Epithelial cell of proximal tubule (primary cell): ENCODE measurements at places on chromosomes 16 and 17.

DNA sequence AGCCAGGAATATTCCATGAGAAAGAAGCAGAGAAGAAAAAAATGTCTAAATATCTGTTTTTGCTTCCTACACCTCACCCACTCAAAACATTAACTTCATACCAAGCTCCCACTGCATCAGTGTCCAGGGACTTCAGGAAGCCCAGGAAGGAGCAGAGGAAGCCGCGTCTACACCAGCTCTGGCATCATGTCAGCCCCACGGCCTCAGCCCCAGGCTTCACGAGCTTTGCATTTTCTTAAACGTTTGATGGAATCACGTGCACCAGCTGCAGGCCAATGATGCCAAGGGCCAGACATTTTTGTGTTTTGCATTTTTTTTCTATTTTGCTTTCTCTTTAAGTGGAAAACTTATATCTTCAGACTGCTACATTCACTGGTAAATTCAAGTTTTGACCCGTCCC is 48.6 kb downstream of the CDRT4 start:
- no peak for DNase-seq

DNA sequence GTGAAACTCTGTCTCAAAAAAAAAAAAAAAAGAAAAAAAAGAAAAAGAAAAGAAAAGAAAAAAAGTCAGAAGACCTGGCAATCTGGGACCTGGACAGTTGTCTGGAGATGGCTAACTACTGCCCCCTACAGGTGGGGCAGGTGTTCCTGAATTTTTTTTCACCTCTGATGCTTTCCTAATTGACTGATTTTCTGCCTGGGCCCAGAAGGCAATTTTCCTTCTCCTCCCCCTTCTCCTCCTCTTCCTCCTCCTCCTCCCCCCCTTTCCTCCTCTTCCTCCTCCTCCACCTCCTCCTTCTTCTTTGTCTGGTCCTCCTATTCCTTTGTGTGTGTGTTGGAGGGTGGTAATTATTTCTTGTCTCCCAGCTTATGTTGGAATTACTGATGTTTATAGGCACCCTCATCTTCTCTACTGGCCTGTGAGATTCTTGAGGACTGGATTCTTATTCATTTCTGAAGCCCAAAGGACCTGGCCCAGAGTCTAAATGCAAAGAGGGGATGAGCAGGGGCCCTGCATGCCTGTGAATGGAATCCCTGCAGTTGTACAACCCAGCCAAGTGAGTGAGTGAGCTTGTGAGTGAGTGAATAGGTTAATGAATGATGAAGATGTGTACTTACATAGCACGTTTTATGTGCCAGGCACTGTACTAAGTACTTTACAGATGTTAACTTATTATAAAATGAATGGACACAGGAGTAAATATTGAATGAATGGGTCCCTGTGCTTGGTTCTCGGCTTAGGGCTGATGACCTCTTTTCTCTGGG is 26.9 kb downstream of the IRX5 start:
- DNase-seq, result no peak

DNA sequence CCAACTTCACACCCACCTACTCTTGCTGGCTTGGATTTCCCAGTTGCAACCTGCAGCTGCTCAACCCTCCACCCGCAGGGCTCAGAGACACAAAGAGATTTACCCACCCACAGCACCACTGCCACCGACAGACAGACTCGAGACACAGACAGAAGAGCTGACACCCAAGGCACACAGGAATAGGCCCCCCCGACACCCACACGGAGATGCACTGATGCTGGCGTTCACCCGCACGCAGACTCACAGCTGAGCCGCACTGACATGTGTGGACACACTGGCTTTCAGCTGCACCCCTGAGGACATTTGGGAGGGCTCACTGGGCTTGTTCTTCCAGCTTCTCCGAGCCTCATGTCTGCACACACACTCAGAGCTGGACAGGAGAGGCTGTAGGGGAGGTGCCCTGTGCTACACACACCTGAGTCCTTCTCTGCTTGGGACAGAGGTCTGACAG is 8.2 kb downstream of the STX1B start:
- DNase-seq, result no peak

DNA sequence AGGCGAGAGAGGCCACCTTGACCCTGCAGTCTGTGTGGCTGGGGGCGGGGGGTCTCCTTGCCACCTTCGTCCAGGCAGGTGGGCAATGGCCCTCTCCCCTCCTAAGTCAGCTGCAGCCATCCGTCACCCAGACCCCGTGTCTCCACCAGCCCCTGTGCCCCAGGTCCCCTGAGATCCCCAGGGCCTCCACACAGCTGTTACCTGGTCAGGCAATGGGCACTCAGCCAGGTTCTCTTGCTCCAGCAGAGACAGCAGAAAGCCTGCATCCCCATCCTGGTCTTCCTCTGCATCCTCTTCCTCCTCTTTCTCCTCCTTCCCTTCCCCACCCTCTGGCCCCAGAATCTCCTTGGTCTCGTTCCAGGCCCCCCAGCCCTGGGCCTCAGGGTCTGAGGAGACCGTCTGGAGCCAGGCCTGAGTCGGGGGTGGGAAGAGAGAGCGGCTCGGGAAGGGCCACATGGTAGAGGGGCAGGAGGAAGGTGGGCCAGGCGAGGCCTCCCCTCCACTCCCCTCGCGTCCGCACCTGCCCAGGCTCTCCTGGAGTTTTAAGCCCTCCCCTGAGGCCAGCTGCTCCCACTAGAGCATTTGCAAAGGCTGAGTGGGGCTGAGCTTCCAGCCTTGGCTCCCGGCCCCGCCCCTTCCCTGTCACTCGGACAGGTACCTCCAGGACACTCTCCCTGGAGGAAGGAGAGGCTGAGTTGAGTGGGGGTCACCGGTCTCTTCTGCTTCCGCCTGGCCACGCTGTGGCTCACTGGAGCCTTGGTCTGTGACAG is at the start of gene PABPN1L:
Gene PABPN1L (minus strand): TSS at position 510 of the 770 bp plus-strand sequence. CDS start 54 bp downstream, at position 456.
- DNase-seq, result no peak

DNA sequence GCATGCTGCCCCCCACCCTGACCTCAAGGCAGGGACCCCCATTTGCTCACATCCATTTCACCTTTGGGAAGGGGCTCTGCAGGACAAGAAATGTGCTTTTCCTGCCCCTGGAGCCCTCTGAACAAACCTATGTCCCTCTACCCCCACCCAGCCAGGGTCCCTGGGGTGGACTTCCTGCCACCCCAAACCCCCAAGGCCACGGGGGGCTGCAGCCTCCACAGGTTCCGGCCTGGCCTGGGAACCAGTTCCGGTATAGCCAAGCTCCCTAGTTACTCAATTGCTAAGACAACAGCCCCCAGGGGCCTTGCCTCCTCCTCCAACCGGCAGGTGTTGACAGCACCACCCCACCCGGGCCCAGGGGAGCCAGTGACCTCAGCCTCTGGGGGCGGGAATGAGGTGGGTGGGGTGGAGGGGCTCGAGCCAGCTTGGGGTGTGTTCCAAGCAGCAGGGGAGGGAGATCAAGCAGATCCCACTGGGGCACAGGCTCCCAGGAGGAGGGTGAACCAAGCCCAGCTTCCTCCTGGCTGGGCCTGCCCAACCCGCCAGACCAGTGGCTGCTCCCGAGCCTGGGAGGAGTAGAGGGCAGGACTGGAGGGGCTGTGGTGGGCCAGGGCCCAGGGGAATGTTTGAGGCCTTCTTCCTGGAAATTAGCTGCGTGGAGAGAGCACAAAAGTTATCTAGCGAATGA is 6.6 kb downstream of the PNMT start:
- DNase-seq, result no peak

DNA sequence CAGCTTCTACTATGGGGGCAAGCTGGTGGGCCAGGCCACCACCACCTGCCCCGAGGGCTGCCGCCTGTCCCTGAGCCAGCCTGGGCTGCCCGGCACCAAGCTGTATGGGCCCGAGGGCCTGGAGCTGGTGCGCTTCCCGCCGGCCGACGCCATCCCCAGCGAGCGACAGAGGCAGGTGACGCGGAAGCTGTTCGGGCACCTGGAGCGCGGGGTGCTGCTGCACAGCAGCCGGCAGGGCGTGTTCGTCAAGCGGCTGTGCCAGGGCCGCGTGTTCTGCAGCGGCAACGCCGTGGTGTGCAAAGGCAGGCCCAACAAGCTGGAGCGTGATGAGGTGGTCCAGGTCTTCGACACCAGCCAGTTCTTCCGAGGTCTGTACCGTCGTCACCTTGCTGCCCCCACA is 19.5 kb downstream of the IRF8 start:
- DNase-seq, result no peak

GRCh38 chr16:1884155-1884760 is 12.3 kb upstream of the MEIOB start:
- DNase-seq, result no peak
